ENCODE measurements at places on chromosomes 5 and 9. TPM values are rescaled to one million over a fixed set of nuclear protein-coding genes. Genes with fewer than 3 reads are reported as not detected.

PKD2L2 gene
- total RNA-seq = not detected

GRCh38 chr5:103909391-103909790, 346.8 kb upstream of the NUDT12 start:
- no peak for DNase-seq

GRCh38 chr9:120267929-120268328, 312.0 kb downstream of the CDK5RAP2 start:
- no peak for DNase-seq

DNA sequence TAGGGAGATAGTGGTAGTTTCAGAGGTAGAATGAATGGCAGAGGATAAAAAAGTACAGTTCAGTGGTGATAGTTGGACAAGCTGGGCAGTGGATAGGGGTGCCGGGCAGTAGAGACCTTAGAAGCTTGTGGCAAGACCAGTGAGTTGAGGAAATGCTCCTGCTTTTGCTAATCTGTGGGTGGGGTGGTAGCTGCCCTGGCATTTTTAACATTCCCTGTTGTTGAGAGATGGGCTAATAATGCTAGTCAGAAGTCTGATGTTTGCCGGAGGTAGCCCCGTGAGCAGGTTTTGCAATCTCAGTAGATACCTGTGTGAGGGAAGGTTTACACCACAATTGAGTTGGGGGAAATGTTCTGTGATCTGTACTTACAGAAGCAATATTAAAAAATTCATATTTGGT, 91.1 kb downstream of the TRIO start:
- no peak for DNase-seq

Measured in activated CD8-positive, alpha-beta T cell treated with anti-CD3 and anti-CD28 coated beads for 36 hours (primary cell).